ENCODE measurements at places on chromosomes 2 and 18. TPM values are rescaled to one million over a fixed set of nuclear protein-coding genes. Genes with fewer than 3 reads are reported as not detected.

DNA sequence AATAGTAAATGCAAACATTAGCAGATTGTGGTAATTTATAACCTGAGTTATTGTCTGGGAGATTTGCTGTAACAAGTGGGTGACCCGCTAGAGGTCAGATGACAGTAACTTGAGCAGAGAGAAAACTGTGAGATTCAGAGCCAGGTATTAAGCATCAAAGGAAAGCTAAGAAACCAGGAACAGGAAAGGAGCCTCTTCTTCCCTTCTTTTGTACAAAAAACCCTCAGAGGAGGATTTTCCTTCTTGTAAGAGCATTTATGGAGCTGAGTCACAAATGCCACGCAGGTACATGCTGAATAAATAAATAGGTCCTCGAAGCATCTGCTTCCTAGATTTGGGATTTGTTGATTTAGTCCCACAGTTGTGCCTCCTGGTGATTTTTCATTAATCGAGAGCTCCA, 146.5 kb downstream of the SH3BP4 start:
- no peak for ATAC-seq

- ATAC-seq = no peak
Observed at GRCh38 chr2:54630858-54631497, 92.5 kb upstream of the EML6 start.

FZD7 gene
- 3.0 TPM for total RNA-seq

- ATAC-seq = no peak
Observed at GRCh38 chr2:234171666-234172065, 121.2 kb downstream of the SPP2 start.
